Stimulated activated CD8-positive, alpha-beta memory T cell treated with anti-CD3 and anti-CD28 coated beads, Interleukin-15, amount 100 ng/mL, for 48 hours (primary cell): ENCODE measurements at places on chromosomes 6 and 20.

GRCh38 chr20:63572788-63573646, 1.0 kb downstream of the HELZ2 start:
- no peak for DNase-seq

GRCh38 chr20:11394145-11394833, 523.4 kb upstream of the BTBD3 start:
- no peak for DNase-seq

GRCh38 chr6:25968769-25969168, 6.2 kb downstream of the TRIM38 start:
- no peak for DNase-seq

- no peak for DNase-seq
Observed at GRCh38 chr6:28693033-28693750, 167.5 kb downstream of the GPX5 start.

DNA sequence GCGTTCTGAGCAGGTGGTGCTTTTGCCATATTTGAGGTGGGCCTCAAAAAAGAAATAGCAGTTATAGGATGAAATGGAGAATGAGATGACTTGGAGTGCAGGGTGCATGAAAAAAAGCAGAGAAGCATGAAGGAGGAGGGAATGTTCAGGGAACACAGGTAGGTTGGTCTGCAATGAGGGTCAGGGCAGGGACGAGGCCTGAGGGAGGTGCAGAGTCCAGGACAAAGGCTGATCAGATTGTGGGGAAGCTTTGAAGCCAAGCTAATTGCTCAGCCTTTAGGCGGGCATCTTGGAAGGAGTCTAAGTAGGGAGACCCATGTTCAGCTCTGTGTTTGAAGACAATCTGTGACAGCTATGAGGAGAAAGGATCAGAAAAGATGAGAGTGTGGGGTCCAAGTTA, 12.0 kb downstream of the TRAM2 start:
- no peak for DNase-seq

- DNase-seq, result no peak
Observed at GRCh38 chr6:136535017-136535765, 15.0 kb downstream of the MAP7 start.

- no peak for DNase-seq
Observed at GRCh38 chr6:55082021-55082420, 92.3 kb upstream of the HCRTR2 start.
